ENCODE measurements at places on chromosomes 2 and 18. TPM values are rescaled to one million over a fixed set of nuclear protein-coding genes. Genes with fewer than 3 reads are reported as not detected.

The ZBTB7C gene
- 13.2 TPM for total RNA-seq

The MPPE1 gene
- total RNA-seq = 30.3 TPM

The THSD7B gene
- 12.9 TPM for total RNA-seq

The MALL gene
- 6.7 TPM for total RNA-seq

The ALPI gene
- not detected for total RNA-seq

The KRTCAP3 gene
- not detected for total RNA-seq

The CRIM1 gene
- total RNA-seq = 237 TPM

The MCM6 gene
- total RNA-seq = 12.6 TPM

The SLC4A3 gene
- 7.0 TPM for total RNA-seq

The STAT4 gene
- total RNA-seq = 6.5 TPM

The ELOA2 gene
- total RNA-seq = not detected

The AMER3 gene
- total RNA-seq = not detected

The UGT1A4 gene
- not detected for total RNA-seq

The REG1B gene
- not detected for total RNA-seq

The CHRNG gene
- not detected for total RNA-seq

The TCF23 gene
- not detected for total RNA-seq

The ASXL3 gene
- total RNA-seq = 0.36 TPM

The GKN2 gene
- total RNA-seq = not detected

The RND3 gene
- total RNA-seq = 84.1 TPM

The ST6GAL2 gene
- total RNA-seq = 0.13 TPM

The OSR1 gene
- 124 TPM for total RNA-seq

The IL36RN gene
- not detected for total RNA-seq

The TBC1D8 gene
- 35.5 TPM for total RNA-seq

The CCDC74A gene
- 2.4 TPM for total RNA-seq

The MRPS5 gene
- total RNA-seq = 44.5 TPM

The CHRNA1 gene
- total RNA-seq = not detected

The GKN1 gene
- total RNA-seq = not detected

The RGPD6 gene
- total RNA-seq = 57.0 TPM

The CFLAR gene
- 204 TPM for total RNA-seq

The ACOXL gene
- 0.12 TPM for total RNA-seq

The CCDC68 gene
- total RNA-seq = 44.8 TPM

The CXCR4 gene
- total RNA-seq = 37.5 TPM

The GALNT13 gene
- 0.38 TPM for total RNA-seq

The OXER1 gene
- total RNA-seq = not detected

The DAW1 gene
- total RNA-seq = not detected

The PARD3B gene
- total RNA-seq = 29.2 TPM

The TNFAIP6 gene
- total RNA-seq = 15.4 TPM

The SP110 gene
- 13.3 TPM for total RNA-seq

The FNDC4 gene
- 58.0 TPM for total RNA-seq
